ENCODE measurements at places on chromosomes 5 and 9. TPM values are rescaled to one million over a fixed set of nuclear protein-coding genes. Genes with fewer than 3 reads are reported as not detected.

GRXCR2 gene
- not detected for total RNA-seq

TTC23L gene
- total RNA-seq, result 0.19 TPM

CCDC180 gene
- 2.2 TPM for total RNA-seq

CCL27 gene
- not detected for total RNA-seq
